Pons (tissue), 1 donor: ENCODE measurements at places on chromosomes 2 and 18.

DNA sequence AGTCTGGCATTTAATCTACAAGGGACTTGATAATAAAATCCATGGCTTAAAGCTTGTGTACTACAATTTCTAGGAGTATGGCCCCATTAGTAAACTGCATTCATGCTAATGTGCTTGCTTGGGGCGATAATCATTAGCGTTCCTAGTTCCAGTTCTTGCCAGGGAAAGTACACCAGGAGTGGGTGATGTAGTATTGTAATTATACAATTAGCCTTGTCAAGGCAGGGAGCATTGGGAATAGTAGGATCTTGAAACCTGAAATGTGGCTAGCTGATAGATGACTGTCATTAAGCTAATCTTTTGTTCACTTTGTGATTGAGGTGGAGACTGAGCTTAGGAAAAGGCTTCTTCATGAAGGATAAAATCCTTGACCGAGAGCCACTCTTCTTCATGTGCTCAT lies 989.2 kb downstream of the CPS1 start:
- DNase-seq: no peak

GRCh38 chr2:136114382-136114781 lies 3.6 kb downstream of the CXCR4 start:
- DNase-seq: no peak

DNA sequence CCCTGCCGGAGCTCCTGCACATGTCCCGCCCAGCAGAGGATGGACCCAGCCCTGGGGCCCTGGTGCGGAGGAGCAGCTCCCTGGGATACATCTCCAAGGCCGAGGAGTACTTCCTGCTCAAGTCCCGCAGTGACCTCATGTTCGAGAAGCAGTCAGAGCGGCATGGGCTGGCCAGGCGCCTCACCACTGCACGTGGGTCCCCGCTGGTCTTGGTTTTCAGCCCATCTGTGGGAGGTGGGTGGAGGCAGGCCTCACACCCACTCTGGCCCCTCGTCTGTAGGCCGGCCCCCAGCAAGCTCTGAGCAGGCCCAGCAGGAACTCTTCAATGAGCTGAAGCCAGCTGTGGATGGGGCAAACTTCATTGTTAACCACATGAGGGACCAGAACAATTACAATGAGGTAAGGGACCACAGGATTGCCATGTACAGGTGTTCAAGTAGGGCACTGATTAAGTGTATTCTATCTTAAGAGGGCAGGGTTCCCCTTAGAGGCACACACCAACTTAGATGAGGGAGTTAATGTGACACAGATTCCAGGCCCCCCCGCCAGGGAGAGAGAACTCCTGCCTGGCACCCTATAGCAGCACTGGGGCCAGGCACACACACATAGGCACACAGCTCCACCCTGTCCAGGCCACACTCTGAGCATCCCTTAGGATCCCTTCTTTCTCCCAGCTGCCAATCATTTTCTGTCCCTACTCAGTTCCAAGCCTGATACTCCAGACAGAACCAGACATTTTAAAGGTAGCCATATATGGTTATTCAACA lies 5.4 kb upstream of the CHRNG start:
- no peak for DNase-seq

DNA sequence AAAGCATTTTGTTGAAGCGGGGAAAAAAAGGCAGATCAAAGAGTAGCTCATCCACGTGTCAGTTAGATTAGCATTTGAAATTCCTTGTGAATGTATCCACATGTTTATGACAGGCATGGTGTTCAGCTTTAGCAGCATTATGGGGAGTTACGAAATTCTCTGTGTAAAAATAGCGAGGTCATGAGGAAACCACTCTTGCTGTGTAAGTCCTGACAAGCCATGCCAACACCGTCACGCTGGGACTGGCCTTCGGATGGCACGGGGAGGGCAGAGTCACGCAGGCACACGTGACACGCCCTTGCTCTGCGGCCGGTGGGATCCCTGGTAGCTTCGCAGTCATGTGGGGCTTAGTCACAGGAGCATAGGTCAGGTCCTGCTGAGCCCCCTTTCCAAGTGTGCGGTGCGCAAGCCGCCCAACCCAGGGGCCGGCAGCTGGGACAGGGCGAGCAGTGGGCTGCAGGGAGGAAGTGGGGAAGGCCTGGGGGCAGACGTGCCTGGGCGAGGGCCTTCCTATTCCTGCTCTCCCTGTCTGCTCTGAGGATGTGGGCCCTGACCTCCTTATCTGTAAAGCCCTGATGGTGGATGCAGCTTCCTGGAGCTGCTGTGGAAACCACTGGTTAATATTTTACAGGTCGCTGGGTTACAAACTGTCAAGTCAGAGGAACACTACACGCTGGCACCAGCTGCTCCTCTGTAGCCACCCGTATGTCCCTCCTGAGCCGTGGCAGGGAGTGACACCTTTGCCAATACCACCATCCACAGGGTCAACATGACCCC lies 18.0 kb downstream of the MBP start:
- peak; percentile 91 for DNase-seq

- DNase-seq: no peak
These were observed 240.4 kb downstream of the ATAD2B start for GRCh38 chr2:23686405-23687029.

GRCh38 chr2:48954935-48955334 lies 199.4 kb downstream of the FSHR start:
- no peak for DNase-seq

- no peak for DNase-seq
These were observed 131.3 kb downstream of the INSIG2 start for GRCh38 chr2:118219611-118220010.

DNA sequence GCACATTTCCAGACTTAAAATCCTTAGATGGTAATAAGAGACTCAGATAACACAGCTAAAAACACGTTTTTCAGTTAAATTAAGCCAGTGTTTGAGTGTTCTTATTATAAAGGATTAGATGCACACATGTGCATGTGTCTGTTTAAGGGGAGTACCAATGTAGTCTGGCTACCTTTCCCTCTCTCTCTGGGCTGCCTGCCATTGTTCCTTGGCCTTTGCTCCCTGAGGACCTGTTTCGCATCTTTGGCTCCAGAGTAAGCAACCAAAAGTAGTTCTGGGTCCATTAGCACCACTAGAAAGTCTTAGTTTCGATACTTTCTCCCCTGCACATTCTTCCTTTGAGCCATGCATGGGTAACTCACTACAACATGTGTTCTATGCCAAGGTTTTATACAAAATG lies 228.3 kb downstream of the TPGS2 start:
- no peak for DNase-seq

DNA sequence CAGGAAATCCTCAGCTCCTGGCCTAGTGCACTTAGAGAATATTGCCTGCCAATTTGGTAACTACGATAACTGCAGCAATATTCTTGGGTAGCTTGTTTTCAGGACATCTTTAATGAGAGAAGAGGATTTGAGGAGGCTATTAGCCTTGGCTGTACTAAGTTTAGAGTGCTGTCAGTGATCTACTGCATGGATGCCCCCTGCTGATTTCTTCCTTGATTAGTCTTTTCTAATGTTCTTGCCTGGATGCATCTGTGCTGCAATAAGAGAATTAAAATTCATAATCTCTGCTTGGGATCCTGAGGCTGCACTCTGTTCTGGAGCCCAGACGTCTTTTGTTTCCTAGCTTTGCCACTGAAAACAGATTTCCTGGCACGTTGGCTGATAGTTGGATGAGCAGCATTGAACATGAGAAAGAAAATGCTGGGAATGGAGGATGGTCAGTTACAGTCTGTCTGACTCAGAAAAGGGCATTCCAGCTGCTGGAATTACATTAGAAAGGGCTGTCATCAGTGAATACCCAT lies 115.4 kb downstream of the CCDC85A start:
- DNase-seq: no peak

DNA sequence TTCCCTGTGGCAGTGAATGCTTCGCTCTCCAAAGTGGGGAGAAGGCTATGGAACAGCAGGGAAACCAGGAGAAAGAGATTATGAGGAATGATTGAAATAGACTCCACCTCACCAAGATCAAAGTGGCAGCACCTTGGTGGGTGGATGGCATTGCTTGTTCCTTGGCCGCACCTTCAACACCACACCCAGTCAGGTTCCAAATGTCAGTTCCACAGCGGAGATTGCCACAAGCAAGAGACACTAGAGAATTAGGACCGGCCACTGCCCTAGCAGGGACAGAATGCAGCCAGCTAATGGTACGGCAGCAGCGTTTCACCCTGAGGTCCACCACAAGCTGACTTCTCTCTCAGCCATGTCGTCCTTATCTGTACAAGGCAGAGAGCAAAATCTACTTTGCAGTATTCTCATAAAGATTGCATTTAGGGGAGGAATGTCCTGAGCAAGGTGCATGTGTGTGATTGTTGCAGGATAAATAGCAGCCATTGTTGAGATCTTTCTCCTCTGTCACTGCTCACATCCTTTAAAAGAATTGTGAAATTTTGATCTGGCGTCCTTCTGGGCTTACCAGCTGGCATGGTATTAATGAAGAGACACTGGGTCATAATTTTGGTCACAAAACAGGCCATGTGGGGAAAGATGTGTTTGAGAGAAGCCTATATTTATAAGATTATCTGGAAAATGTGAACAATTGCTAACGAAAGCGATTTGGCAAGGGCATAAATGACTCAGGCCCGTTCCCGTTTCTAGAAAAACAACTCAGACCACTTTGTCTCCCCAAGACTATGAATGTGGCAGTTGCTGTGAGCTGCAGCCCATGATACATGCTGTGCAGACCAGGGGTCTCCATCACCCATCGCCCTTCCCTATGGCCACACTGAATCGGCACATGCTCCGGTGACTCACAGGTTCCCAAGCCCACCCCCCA lies 228.6 kb upstream of the ID2 start:
- DNase-seq: no peak

- DNase-seq: no peak
These were observed 81.5 kb downstream of the XDH start for GRCh38 chr2:31333046-31333445.

DNA sequence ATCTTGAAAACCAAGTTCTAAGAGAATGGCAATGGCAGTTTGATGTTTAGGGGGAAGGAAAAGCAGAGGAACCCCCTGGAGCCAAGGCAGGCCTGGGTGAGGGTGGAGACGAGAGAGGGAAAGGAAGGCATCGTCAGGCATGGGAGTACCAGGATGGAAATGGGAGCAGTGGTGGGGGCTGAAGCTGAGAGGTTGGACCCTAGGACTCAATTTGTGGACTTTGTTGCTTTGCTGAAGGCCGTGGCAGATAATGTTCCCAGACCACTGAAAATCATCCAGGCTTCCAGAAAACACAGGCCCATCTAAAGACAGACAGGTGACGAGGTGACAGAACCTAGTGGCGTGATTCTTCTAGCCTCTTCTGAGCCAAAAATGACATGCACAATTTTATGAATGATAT lies 4.9 kb downstream of the NPAS2 start:
- no peak for DNase-seq

DNA sequence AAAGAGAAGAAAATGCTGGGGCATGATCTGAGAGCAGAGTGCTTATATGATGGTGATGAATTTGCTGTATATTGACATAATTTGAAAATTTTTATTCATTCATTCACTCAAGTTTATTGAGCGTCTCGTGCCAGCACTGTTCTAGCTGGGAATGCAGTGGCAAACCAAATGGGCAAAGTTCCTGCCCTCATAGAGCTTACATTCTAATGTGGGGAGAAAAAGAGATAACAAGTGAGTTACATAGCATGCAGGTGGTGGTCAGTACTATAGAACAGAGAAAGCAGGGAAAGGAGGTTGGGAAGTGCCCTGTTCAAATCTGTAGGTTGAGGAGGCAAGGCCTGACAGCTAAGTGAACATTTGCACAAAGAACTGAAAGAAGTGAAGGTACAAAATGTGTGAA lies 4.3 kb downstream of the CEP192 start:
- no peak for DNase-seq

- no peak for DNase-seq
These were observed 57.4 kb downstream of the MYO1B start for GRCh38 chr2:191302459-191303139.

GRCh38 chr18:22528291-22528690 lies 110.6 kb upstream of the CTAGE1 start:
- no peak for DNase-seq

GRCh38 chr2:28587526-28588291 lies 91.8 kb downstream of the PLB1 start:
- DNase-seq: no peak

- no peak for DNase-seq
These were observed 126.5 kb downstream of the ZNF407 start for GRCh38 chr18:74724186-74724585.

- DNase-seq: no peak
These were observed 66.6 kb upstream of the PELI1 start for GRCh38 chr2:64210816-64211215.

GRCh38 chr2:239459606-239460005 lies 58.8 kb upstream of the HDAC4 start:
- no peak for DNase-seq

GRCh38 chr2:138034536-138034935 lies 70.3 kb downstream of the HNMT start:
- no peak for DNase-seq

GRCh38 chr2:164760179-164760578 lies 81.4 kb downstream of the COBLL1 start:
- no peak for DNase-seq

DNA sequence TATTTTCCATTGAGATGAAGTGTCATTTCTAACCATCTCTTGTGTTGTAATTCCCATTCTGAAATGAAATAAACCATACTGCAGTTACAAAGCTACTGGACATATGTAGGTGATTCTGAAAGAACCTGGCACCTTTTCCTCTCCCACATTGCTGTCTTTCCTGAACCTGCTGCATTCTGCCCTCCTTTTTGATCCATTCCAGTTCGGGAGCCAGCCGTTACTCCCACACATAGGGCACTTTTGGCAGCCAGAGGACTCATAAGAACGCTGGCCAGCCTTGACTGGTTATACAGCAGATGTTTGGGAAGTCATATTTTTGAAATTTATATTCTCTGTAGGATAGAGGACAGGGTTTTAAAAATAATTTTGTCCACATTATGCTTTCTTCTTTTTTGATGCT lies 369.8 kb upstream of the CDH7 start:
- DNase-seq: peak; percentile 11

- DNase-seq: no peak
These were observed 247.7 kb upstream of the RBMS1 start for GRCh38 chr2:160741271-160741670.

DNA sequence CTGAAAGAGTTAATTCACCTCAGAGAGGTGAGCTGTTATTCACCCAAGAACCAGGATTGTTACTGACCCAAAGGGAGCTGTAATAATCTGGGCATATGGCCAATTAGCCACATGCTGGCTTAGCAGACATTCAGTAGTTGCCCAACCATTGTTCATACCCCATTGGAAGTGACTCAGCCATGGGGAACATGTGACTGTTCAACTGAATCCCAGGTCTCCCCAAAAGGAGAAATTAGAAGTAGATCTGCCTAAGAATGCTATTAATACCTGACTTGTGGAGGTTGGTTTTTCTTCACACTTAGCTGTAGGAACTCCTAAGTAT lies 272.6 kb upstream of the UBE2E3 start:
- DNase-seq: no peak

DNA sequence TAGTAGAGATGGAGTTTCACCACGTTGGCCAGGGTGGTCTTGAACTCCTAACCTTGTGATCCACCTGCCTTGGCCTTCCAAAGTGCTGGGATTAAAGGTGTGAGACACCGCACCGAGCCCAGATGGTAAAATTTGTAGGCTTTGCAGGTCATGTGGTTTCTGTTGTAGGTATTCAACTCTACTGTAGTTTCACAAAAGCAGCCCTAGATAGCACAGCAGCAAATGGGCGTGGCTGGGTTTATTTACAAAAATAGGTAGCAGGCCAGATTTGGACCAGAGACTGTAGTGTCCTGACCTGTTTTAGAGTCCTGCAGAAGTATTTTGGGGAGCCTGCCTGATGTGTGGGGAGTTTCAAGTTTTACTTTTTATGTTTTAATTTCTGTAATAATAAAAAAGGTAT lies 84.1 kb upstream of the RASGRP3 start:
- no peak for DNase-seq
